Cardiac muscle cell (in vitro differentiated cells and primary cell): ENCODE measurements at places on chromosomes 12 and 14.
A peak's percentile ranks its signal among the peaks of the same experiment; 100 is the strongest.

GRCh38 chr14:66459603-66460002 lies 26.6 kb upstream of the CCDC196 start:
- no peaks in the 10 kb centered on the region for H3K36me3 ChIP-seq
- H3K4me3 ChIP-seq, result no peak overlapping the region
- H3K4me1 ChIP-seq, result no peaks in the 10 kb centered on the region
- no peak for DNase-seq
- H3K27ac ChIP-seq, result no peak overlapping the region

GRCh38 chr14:100568164-100568997 lies 18.8 kb downstream of the BEGAIN start:
- H3K4me3 ChIP-seq, result peak overlapping the region; percentile 30
- H3K36me3 ChIP-seq, result no peaks in the 10 kb centered on the region
- H3K27me3 ChIP-seq, result peaks cover 99% of the 10 kb centered on the region
- no peak overlapping the region for H3K27ac ChIP-seq

GRCh38 chr12:71967211-71967610 lies 28.6 kb downstream of the TPH2 start:
- DNase-seq, result no peak
- no peaks in the 10 kb centered on the region for H3K36me3 ChIP-seq
- H3K4me3 ChIP-seq, result no peak overlapping the region
- H3K4me1 ChIP-seq, result no peaks in the 10 kb centered on the region
- H3K27ac ChIP-seq, result no peak overlapping the region

DNA sequence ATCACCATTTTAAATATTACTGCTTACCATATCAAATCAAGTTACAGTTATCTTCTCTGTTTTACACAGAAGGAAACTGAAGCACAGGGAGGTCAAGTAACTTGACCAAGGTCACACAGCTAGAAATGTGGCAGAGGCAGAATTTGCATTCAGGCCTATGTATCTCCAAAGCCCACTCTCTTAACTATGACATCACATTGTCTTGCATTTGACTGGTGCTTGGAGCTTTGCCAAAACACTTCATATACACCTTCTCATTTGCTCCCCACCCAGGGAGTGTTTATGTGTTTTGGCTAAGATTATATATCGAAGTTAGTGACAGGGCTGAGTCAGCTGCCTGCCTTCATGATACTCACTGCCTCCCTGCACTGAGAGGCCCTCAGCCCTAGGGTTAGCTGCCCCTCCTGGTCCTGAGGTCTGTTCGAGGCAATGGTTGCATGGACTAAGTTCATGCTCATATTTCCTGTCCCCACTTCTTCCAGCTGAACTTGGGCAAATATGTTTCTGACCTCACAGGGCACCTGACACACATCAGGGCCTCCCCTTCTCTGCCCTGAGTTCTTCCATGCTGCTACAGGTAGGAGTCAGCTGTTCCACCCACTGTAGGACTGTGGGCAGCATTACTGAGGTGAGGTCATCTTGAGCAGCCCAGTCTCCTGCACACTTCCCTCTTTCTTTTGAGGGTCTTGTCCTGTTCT lies 1.8 kb downstream of the GALNT6 start:
- H3K36me3 ChIP-seq, result no peaks in the 10 kb centered on the region
- H3K27me3 ChIP-seq, result peaks cover 21% of the 10 kb centered on the region
- peaks cover 13% of the 10 kb centered on the region for H3K4me1 ChIP-seq
- H3K4me3 ChIP-seq, result no peak overlapping the region

DNA sequence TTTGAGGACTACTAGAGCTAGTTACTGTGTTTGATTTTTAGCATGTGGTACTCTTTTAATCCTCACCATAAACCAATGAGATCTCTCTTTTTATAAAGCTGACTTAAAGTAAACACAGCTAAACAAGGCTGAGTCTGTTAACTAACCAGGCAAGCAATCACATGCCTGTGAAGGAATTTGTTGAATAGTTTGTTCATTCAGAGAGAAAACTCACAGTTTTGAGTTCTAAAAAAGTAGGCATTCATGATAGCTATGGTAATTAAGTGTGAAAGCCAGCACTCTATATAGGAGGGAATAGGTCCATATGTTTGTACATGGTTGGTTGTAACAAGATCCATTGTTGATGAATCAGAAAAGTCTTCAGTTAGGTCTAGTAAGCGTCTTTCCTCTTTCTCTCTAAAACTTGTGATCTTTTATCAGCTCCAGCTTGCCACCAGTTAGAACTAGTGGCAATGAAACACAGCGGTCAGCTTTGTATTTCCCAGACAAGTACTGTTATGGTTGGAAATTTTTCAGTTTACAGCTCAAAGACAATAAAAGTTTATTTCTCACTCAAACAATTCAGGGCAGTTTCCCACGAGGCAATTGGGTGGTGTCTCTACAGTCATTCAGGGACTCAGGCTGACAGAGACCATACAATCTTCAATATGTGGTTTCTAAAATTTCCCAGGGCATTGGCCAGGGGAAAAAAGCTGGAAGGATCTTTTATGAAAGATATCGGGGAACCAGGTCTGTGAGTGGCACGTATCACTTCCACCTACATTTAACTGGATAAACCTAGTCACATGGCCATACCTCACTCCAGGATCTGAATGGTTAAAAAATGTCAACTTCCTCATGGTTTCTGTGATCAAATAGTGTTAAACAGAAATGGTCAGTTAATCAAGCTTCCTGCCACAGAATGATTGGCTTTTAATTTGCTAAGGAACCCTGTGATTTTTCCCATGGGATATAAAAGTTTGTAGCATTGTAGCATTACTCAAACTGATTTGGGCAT lies 203.1 kb downstream of the KIF21A start:
- H3K36me3 ChIP-seq, result no peaks in the 10 kb centered on the region
- DNase-seq, result no peak
- H3K27me3 ChIP-seq, result no peaks in the 10 kb centered on the region
- no peak overlapping the region for H3K27ac ChIP-seq
- no peak overlapping the region for H3K4me3 ChIP-seq

DNA sequence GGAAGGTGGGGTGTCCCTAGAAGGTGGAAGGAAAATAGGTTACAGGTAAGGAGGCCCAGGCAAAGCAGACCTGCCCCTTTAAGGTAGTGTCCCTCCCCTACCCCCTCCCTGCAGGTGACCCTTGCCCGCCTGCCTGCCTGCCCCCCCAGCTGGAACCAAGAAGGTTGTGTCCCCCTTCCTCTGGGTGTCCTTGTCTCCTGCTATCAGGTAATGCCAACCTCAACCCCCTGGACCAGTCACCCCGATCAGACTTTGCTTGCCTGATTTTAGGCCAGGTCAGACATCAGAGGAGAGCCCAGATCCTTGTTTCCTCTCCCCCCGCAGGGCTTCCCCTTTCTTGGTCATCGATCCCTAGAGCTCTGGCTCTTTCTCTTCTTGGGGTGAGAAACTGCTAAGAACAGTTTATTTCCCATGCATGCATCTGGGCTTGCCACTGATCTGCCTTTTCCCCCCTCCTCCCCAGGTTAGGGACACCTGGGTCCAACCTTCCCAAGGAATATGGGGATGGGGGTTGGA lies at the start of gene SLC39A5:
SLC39A5 (plus strand) TSS at position 136 of the 516 bp plus-strand sequence. CDS start 1,224 bp downstream, outside the sequence.
- H3K27ac ChIP-seq, result no peak within 1 kb of the TSS
- no peaks in the 10 kb centered on the region for H3K27me3 ChIP-seq

DNA sequence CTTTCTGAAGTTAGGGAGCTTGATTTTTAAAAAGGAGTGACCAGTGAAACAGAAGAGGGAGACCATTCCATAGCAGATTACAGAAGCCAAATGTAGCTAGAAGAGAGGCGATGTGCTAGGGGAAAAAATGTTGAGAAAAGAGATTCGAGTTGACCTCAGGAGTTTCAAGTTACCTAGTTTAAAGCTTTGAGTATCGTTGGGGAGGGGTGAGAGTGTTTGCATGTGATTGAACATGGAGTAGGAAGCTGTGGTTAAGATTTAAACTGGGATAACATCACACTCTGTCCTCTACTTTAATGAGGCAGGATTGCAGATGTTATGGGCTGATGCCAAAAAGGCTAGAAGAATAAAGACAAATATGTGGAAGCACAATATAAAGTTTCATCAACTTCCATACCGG lies 3.7 kb downstream of the LETMD1 start:
- H3K27me3 ChIP-seq, result no peaks in the 10 kb centered on the region
- H3K36me3 ChIP-seq, result peaks cover 15% of the 10 kb centered on the region
- H3K4me1 ChIP-seq, result peaks cover 7% of the 10 kb centered on the region
- DNase-seq, result no peak
- no peak overlapping the region for H3K4me3 ChIP-seq

DNA sequence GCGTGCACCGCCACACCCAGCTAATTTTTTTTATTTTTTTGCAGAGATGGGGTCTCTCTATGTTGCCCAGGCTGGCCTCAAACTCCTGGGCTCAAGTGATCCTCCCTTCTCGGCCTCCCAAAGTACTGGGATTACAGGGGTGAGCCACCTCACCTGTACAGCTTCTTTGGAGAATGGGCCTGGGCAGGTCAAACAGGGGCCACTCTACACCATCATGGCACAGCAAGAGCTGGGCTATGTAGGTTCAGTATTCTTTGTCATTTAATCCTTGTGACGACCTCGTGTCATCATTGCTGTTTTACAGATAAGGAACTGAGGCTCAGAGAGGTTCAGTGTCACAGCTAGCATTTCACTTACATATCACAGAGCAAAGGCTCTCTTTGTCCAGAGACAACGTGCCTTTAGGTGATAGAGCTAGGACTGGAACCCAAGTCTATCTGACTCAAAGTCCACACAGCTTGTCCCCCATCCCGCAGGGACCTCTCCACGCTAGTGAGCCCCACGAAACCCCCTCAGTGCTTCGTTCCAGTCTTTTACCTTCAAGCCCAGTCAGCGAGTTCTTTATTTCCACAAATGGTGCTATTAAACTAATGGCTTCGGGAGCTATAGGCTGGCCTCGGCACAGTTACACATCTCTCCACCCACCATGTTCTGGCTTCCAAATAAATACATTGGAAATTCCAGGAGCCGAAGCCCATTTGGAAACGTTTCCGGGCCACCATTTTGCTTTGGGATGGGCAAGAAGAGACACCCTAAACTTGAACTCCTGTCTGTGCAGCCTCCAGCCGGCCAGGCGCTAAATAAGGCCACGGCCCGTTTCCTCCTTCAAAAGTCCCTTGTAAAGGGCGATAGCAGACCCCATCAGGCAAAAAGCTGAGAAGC lies 660 bp upstream of the MAP1LC3B2 start:
- H3K36me3 ChIP-seq, result no peaks in the 10 kb centered on the region
- DNase-seq, result no peak
- no peaks in the 10 kb centered on the region for H3K27me3 ChIP-seq
- H3K4me1 ChIP-seq, result no peaks in the 10 kb centered on the region
- H3K27ac ChIP-seq, result no peak overlapping the region
- H3K4me3 ChIP-seq, result no peak overlapping the region

GRCh38 chr12:66361703-66362102 lies 59.4 kb downstream of the HELB start:
- H3K4me3 ChIP-seq, result no peak overlapping the region
- H3K4me1 ChIP-seq, result no peaks in the 10 kb centered on the region
- DNase-seq, result no peak
- H3K27ac ChIP-seq, result no peak overlapping the region
- no peaks in the 10 kb centered on the region for H3K36me3 ChIP-seq

DNA sequence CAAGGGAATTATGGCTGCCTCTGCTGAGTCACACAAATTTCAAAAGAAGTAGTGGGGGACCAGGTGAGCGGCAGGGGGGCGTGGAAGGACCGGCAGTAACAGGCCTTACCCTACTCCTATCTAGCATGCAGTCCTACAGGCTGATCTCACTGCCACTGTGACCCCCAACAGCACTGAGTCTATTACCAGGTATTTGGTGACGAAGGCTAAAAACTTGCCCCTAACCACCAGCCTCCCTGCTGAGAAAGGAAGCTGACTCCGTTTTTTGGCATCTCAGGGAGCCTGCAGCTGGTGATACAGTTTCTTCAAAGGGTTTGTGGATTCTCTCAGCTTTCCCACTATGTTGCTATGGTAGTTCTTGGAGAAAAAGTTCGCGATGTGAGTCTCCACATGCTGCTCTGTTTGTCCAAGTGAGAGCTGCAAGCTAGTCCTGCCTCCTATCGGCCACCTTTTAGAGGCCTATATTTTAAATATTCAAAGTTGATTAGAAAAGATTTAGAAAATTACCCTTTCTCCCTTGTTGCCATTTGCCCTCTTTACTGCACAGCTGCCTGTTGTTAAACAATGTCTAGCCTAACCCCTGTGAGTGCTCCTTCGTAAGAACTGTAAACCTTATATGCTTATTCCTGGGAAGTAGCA lies 57.1 kb upstream of the SLCO1B1 start:
- H3K36me3 ChIP-seq, result no peaks in the 10 kb centered on the region
- no peak overlapping the region for H3K27ac ChIP-seq
- H3K4me3 ChIP-seq, result no peak overlapping the region
- H3K27me3 ChIP-seq, result no peaks in the 10 kb centered on the region
- no peak for DNase-seq

- no peak for DNase-seq
- H3K4me3 ChIP-seq, result no peak overlapping the region
- H3K27ac ChIP-seq, result no peak overlapping the region
- H3K27me3 ChIP-seq, result no peaks in the 10 kb centered on the region
These were observed 113.9 kb downstream of the PRIMA1 start for GRCh38 chr14:93674343-93674742.

- H3K36me3 ChIP-seq, result no peaks in the 10 kb centered on the region
- no peak for DNase-seq
- no peaks in the 10 kb centered on the region for H3K27me3 ChIP-seq
- no peaks in the 10 kb centered on the region for H3K4me1 ChIP-seq
These were observed 465.0 kb upstream of the SOX5 start for GRCh38 chr12:24414480-24414879.

DNA sequence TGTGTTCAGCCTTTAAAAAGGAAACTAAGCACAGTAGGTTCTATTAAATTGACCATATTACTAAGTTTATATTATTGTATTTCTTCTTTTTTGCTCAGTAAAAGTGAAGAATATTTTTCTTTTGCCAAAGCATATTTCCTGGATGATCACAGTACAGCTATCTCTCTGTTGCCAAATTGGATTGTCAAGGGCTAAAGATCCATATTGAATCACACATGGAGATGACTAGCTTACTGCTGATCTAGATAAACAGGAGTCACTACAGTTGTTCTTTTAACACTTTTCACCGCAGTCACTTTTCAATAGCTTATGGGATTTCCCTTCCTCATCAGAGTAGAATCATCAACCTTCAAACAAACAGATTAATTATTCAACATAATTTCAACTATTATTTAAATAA lies 78.6 kb downstream of the LRRC9 start:
- H3K4me1 ChIP-seq, result no peaks in the 10 kb centered on the region
- H3K27me3 ChIP-seq, result no peaks in the 10 kb centered on the region
- no peak for DNase-seq
- H3K27ac ChIP-seq, result no peak overlapping the region
- H3K36me3 ChIP-seq, result no peaks in the 10 kb centered on the region
- H3K4me3 ChIP-seq, result no peak overlapping the region
